ENCODE measurements at places on chromosomes 2 and 18.

- DNase-seq = no peak
Observed at GRCh38 chr18:57856557-57857280, 53.6 kb upstream of the ATP8B1 start.

- peak; percentile 46 for DNase-seq
Observed at GRCh38 chr2:224884188-224884587, 158.1 kb downstream of the DOCK10 start.

DNA sequence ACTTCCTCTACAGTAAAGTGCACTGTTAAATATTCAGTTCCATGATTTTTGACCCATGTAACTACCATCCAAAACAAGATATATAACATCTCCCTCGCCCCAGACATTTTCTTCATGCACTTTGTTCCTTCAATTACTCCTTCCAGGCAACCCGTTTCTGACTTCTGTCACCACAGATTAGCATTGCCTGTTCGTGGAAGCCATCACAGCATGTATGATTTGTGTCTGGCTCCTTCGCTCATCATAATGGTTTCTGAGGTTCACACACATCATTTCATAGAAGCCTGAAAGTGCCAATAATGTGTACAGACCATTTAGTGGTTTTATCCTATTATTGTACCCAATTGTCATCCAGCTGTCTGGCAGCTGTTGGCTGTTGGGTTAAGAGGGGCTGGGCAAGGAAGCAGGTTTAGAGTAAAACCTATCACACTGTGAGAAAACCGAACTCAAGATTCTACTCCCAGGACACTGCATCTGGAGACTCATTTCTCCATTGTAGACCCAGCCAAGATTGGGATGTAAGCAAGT lies 16.1 kb downstream of the ARHGAP28 start:
- DNase-seq = no peak

DNA sequence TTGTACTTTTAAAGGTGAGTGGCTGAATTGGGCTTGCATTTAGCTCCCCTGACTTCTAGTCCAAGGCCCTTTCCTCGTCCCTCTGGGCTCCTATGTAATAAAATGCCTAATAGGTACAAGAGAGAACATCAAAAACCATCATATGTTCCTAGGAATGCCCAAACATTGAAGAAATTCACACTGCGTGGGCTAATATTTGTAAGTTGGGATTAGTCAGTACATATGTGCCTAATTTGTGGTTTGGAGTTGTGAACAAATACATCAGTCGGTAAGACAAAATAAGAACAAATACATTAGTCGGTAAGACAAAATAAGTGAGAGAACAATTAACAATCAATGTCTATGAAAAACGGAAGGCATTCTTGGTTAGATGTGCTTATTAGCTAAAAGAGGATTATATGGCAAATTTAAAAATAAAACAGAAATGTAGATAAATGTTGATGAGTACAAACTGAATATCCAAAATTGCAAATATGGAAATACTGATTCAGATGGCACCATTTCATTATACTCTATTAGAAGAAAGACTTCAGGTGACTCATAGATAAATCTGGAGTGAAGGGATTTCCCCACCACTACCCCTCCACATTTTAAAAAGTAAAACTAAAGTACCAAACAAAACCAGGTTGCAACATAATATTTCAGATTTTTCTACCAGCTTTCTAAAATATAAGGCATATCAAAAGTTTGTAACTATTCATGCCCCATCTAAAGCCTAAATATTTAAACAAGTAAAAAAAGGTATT lies 325.4 kb downstream of the ZEB2 start:
- no peak for DNase-seq

GRCh38 chr2:13638181-13638580 lies 921.4 kb downstream of the TRIB2 start:
- DNase-seq = no peak

DNA sequence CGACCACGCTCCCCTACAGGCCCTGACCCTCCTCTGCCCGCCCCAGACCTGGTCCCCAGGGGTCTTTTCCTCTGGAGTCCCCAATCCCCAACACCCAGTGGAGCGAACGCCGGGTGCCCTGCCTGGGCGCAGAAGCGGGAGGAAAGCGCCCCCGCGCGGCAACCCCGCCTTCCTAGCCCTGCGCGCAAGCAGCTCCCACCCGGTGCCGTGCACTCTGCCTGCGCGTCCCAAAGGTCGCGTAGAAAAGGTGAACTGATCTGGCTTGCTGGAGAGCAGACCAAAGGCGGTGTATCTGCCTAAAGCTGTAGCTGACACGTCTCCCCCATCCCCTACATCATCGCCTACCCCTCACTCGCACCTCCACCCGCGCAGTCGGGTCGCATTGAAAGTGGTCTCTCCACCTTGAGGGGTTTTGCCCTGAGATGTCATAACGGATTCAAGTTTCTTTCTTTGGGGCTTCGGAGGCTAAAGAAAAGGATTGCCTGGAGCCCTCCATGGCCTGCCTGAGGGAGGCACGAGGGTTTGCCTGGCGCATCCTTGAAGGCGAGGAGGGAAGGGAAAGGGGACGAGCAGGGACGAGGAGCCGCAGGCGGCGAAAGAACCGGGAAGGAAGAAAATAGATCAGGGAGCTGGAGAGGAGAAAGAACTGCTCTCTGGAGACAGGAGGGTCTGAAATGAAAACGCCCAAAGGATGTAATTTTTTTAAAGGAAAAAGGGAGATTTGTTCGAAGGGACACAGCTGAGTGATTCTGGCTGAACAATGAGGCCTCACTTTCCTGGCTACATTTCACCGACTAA lies 5.8 kb downstream of the GAD1 start:
- peak; percentile 64 for DNase-seq

DNA sequence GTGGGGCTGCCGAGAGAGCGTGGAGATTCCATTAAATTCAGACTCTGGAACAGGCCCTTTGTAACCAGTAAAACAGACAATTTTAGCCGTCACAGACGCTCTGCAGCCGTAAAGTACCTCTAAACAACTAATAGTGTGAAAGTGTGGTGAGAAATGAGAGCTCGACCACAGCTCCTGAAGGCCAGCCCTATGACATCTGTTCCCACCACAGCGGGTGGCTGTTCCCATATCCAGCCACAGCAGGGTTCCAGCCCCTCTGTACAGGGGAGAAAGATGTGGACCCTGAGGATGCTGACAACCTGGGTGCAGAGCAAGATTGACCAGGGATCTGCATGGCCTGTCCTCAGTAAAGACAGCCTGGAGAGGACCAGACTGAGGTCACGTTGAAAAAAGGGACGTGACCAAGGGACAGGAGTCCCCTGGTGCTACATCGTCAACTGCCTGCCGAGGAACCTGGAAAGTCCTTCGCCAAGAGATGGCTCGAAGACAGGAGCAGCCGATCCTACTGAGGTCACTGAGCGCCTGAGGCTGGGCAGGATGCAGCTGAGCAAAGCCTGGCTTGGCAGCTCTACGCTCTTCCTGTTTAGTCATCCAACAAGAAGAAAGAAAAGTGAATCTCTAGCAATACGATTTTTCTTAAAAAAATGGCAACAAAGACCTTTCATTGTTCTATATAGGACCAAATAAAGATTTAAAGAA lies 831.7 kb downstream of the RNF144A start:
- DNase-seq = no peak

GRCh38 chr2:3147651-3148530 lies 229.7 kb downstream of the EIPR1 start:
- no peak for DNase-seq

- DNase-seq = peak; percentile 91
Observed at GRCh38 chr18:23143016-23143814, 7.9 kb downstream of the CABLES1 start.

GRCh38 chr18:62445386-62445917 lies 77.4 kb upstream of the ZCCHC2 start:
- DNase-seq = no peak

- DNase-seq = no peak
Observed at GRCh38 chr2:96236882-96237281, 28.3 kb upstream of the STARD7 start.

DNA sequence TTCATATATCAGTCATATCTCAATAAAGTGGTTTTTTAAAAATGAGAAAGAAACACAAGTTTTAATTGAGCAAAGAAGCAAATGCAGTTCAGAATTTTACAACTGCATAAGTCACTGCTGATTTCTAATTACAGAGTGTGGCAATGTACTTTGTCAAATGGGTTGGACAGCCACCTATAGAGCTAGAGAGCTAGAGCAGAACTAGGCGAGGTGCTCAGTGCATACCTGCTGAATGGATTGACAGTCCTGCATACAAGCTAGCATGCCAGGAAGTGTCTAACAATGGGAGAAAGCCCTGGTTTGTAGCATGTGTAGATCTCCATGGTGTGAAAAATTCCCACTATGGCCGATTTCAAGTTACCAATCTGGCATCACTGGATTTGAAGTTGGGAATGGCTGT lies 106.3 kb upstream of the CDCA7 start:
- DNase-seq = no peak

- DNase-seq = peak; percentile 58
Observed at GRCh38 chr2:85131116-85131515, 2.1 kb upstream of the TCF7L1 start.

- no peak for DNase-seq
Observed at GRCh38 chr18:59909289-59910036, 9.7 kb downstream of the PMAIP1 start.

DNA sequence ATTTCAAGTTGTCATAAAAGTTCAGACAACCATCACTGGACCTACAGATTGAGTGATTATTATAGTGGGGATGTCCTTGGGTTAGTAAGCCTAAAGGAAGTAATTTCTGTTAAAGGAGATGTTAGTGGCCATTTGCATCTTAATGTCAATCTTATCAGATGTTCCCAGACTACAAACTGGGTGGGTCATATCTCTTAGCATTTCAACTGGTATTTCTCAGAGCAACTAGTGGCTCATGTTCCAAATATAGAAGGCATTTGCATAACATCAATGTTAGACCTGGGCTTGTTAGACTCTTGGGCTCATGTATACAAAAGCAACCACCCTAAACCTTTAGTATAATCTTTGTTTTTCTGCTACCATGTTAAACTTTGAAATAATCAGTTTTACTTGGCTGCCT lies 17.9 kb downstream of the PLEKHA3 start:
- DNase-seq = peak; percentile 70

DNA sequence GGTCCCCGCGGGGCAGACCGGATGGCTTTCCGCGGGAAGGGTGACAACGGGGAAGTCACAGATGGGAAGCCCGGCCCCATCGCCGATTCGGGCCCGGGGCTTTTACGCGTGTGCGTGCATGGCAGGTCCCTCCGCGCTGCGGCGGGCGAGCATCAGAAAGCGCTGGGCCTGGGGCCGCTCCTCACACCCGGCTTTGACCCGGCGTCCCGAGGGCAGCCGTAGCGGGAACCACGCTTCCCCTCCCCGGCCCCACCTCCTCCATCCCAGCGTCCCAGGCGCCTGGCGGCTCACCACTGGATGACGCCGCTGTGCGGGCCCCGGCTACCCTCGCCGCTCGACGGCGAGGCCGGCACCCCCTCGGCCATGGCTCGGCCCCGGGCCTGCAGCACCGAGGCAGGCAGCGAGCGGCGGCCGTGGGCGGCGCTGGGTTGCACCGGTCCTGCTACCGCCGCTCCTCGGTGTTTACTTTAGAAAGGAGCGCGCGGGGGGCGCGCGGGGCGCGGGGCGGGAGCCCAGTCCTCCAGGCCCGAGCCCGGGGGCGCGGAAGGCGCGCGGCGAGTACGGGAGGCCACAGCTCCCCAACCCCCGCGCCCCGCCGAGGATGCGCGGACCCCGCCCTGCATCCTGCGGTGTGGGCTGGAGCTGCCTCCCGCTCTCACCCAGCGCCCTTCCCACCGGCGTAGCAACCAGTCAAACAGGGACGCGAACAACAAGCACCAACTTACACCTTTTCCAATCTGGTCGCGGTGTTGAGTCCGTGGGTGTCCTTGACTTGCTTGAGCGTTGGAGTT lies 806 bp downstream of the RFX8 start:
- DNase-seq = peak; percentile 66

DNA sequence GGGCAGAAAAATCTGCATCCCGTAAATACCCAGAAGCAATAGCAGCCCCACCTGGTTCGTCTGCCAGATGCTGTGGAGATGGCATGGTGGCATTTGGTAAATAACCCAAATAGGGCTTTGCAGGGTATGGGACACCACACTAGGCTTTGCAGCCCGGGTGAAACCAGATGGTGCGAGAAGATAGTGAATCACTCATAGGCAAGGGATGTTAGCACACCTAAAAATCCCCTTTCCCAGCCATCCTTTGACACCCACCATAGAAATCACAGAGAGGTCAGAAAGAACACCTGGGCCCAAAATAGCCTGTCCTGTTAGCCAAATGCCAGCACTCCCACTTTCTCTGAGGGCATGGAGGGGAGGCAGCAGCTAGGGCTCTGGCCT lies 47.6 kb downstream of the BCL11A start:
- peak; percentile 46 for DNase-seq

- no peak for DNase-seq
Observed at GRCh38 chr2:62593825-62594224, 87.8 kb upstream of the TMEM17 start.

GRCh38 chr2:233556881-233557736 lies 9.5 kb downstream of the USP40 start:
- DNase-seq = peak; percentile 72
